ENCODE measurements at places on chromosomes 5 and 9. TPM values are rescaled to one million over a fixed set of nuclear protein-coding genes. Genes with fewer than 3 reads are reported as not detected.

SPINK7 gene
- not detected for total RNA-seq

ADAMTSL1 gene
- 3.9 TPM for total RNA-seq

IFNB1 gene
- not detected for total RNA-seq

KLF9 gene
- 23.5 TPM for total RNA-seq

HSPB3 gene
- not detected for total RNA-seq

ITK gene
- not detected for total RNA-seq

MCIDAS gene
- total RNA-seq: not detected

SMIM33 gene
- total RNA-seq: not detected

FOXD4 gene
- total RNA-seq: 0.17 TPM

UNC5A gene
- 0.26 TPM for total RNA-seq

CCNI2 gene
- 0.11 TPM for total RNA-seq

PCDHB15 gene
- total RNA-seq: 0.86 TPM

PDE6A gene
- 0.11 TPM for total RNA-seq

PCDHA2 gene
- total RNA-seq: under 0.01 TPM

C5orf58 gene
- not detected for total RNA-seq

FBP2 gene
- total RNA-seq: not detected

DIPK1B gene
- total RNA-seq: 56.1 TPM

NXNL2 gene
- total RNA-seq: 0.98 TPM

IFNK gene
- total RNA-seq: not detected

FGFR4 gene
- 3.3 TPM for total RNA-seq

TLR4 gene
- 124 TPM for total RNA-seq

TRIM36 gene
- 0.26 TPM for total RNA-seq

HAVCR2 gene
- total RNA-seq: 1.5 TPM

CXCL14 gene
- total RNA-seq: not detected

PDGFRB gene
- total RNA-seq: 10.4 TPM

ISL1 gene
- total RNA-seq: not detected

TPRN gene
- total RNA-seq: 2.3 TPM

NME5 gene
- total RNA-seq: 2.3 TPM

INSL4 gene
- not detected for total RNA-seq

HSD17B3 gene
- not detected for total RNA-seq

GBGT1 gene
- 32.2 TPM for total RNA-seq

SERF1B gene
- total RNA-seq: 48.1 TPM

BTNL9 gene
- 0.11 TPM for total RNA-seq

CNTNAP3B gene
- 162 TPM for total RNA-seq

PDE8B gene
- total RNA-seq: 0.11 TPM

CYLC2 gene
- total RNA-seq: not detected

DAB2 gene
- total RNA-seq: 118 TPM

JADE2 gene
- 18.0 TPM for total RNA-seq

VAV2 gene
- total RNA-seq: 21.7 TPM

ALDH1A1 gene
- 899 TPM for total RNA-seq

MYMK gene
- total RNA-seq: not detected

GMCL2 gene
- total RNA-seq: not detected

SMIM3 gene
- 6.6 TPM for total RNA-seq

C9orf50 gene
- total RNA-seq: not detected

DBH gene
- not detected for total RNA-seq
